ENCODE measurements at places on chromosomes 11 and 22. TPM values are rescaled to one million over a fixed set of nuclear protein-coding genes. Genes with fewer than 3 reads are reported as not detected.

- peaks cover 9% of the 10 kb centered on the region for H3K36me3 ChIP-seq
- DNase-seq: no peak
- no peaks in the 10 kb centered on the region for H3K27me3 ChIP-seq
Observed at GRCh38 chr11:104776501-104777170, 121.6 kb downstream of the CASP12 start.

Gene CBX7
- total RNA-seq: 11.1 TPM

DNA sequence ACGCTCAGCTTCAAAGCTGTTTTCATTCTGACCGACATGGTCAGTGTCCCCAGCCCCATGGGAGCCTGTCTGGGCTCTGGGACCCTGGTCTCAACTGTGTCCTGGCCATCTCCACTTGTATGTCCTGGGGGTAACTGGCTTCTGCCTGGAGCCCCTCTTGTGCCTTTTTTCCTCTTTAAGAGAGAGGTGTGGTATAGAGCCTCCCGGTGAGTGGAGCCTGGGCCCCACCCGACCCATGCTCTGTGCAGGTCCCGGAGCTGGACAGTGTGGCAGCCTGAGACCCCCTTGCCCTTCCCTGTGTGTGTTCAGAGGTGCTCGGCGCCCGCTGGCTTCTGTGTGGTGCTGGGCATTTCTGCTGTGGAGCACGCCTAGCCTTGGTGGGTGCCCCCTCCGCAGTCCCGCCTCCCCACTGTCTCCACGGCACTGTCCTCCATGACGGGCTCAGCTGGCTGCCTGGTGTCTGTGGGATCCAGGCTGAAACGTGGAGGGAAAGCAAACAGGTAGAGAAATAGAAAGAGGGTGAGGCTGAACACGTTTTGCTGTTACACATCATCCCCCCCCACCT is 74.9 kb downstream of the PARVB start:
- DNase-seq: no peak
- no peak overlapping the region for H3K27ac ChIP-seq
- H3K36me3 ChIP-seq: no peaks in the 10 kb centered on the region
- no peaks in the 10 kb centered on the region for H3K27me3 ChIP-seq
- no peak overlapping the region for H3K4me3 ChIP-seq

DNA sequence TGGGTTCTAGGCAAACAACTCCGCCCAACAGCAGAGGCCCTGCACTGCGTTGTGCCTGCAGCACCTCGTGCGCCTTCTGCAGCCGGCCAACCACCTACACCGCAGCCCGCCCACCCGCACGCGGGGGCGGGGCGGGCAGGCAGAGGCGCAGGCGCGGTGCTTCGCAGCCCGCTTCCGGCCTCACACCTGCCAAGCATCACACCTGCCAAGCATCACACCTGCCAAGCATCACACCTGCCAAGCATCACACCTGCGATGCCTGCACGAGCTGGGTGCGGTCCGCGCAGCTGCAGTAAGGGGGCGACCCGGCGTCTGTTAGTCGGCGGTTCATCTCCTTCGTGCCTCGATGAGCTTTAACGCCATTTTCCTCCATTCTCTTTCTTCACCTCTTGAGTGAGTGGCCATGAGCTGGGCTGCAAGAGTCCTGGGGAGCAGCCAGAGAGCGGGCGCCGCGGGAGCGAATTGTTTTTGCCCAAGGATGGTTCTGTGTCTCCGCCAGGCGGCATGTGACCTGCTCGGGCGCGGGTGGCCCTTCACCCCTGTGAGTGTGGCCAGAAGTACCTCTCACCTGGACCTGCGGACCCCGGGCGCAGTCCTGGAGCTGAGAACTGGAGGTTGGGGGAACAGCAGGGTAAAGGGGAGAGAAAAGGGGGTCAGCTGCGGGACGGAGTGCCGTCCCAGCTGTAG is at the start of gene LDHAL6A:
Gene LDHAL6A, plus strand, starts transcription at position 171 of the 687 bp plus-strand sequence. CDS start 825 bp downstream, outside the sequence.
- H3K27me3 ChIP-seq: no peaks in the 10 kb centered on the region
- H3K36me3 ChIP-seq: no peaks in the 10 kb centered on the region

DNA sequence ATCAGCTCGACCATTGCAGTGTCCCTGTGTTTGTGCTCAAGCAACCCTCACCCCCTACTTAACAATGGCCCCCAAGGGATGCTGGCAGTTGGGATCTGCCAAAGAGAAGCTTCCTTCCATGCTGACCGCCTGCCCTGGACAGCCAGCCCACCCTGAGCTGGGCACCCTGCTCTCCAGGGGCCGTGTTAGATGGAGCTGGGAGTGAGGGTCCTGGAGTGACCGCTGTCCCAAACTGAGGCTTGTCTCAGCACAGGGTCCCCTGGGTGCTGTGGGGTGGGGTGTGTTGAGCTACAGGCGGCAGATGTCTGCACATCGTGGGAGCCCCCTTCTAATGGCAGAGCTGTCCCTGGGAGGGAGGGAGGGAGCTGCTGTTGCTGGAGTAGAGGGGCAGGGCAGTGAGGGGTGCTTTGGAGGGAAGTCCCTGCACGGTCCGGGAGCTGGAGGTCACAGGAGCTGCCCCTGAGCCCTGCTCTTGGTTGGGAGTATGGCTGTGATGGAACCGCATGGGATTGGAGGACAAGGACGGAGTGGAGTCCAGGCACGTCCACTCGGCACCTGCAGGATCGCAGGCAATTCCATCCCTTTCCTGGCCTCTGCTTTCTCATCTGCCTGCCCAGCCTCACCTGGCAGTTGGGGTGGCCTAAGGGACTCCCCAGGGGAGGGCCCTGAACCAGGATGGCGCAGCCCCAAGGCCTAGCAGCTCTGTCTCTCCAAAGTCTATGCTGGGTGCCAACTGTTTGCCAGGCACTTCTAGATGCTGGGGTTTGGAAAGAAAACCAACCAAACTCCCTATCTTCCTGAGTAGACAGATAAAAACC is 126.3 kb downstream of the ARHGAP8 start:
- no peak overlapping the region for H3K27ac ChIP-seq
- DNase-seq: no peak
- H3K36me3 ChIP-seq: no peaks in the 10 kb centered on the region
- no peaks in the 10 kb centered on the region for H3K4me1 ChIP-seq
- H3K27me3 ChIP-seq: no peaks in the 10 kb centered on the region

Gene KRTAP5-11
- total RNA-seq: not detected

DNA sequence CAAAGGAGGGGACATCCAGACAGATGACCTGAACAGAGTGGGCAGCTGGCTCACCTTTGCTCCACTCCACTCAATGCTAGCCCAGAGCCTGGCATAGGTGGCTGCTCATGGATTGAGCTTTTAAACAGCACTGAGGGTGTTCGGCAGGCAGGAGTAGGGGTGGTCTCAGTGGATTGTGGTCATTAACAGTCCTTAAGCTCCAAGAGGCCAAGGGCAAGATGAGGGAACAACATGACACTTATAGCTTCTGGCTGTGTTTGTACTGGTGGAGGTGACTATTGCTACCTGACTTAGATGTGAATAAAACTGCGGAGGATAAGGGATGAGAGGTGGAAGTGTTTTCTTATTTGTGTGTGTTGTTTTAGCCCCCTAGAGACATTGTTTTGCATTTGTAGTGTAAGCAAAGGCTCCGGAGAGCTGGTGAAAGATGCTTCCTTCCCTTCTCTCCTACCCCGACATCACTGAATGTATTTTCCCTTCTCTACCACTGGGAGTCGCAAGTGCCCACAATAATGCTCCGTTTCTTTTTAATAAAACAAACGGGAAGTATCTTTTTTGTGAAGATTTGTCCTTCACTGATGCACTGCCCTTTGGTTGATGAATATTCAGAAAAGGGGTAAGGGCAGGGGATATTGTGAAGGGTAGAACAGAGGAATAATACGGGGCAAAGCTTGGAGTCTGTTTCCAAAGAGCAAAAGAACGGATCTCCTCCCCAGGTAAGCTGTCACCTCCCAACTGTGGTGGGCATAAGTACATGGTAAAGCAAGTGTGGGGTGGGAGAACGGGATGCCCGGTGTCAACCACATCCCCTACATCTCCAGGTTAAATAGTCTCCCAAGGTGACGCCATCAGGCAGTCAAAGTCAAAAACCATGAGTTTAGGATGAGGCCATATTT is 27.5 kb upstream of the MTNR1B start:
- DNase-seq: no peak
- H3K4me1 ChIP-seq: peaks cover 4% of the 10 kb centered on the region
- no peak overlapping the region for H3K4me3 ChIP-seq

Gene AQP11
- 0.17 TPM for total RNA-seq

DNA sequence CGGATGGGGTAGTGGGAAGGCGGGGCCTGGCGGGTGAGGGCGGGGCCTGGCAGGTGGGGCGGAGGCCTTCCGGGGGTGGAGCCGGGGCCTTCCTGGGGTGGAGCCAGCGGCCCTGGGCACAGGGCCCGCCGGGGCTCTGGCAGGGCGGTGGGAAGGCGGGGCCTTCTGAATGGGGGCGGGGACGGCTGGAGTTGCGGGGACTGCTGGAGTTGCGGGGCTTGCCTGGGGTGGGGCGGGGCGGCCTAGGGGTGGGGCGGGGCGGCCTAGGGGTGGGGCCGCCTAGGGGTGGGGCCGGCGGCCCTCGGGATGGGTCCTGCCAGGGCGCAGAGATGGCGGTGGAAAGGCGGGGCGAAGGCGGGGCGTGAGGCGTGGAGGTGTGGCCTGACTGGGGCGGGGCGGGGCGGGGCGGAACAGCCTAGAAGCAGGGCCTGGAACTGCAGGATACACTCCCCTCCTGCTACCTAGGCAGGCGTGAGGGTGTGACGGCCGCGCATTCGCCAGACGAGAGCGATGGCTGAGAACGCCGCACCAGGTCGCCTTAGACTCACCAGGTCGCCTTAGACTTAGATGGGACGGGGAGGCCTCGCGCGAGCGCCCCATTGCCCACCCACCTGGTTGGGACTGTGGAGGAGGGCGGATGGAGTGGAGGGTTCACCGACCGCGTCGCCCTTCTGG is 19.3 kb downstream of the RRP7A start:
- DNase-seq: peak; percentile 83

Gene RIN1
- total RNA-seq: 2.1 TPM

- DNase-seq: no peak
- H3K36me3 ChIP-seq: peaks cover 6% of the 10 kb centered on the region
- H3K4me3 ChIP-seq: no peak overlapping the region
- H3K4me1 ChIP-seq: peaks cover 16% of the 10 kb centered on the region
- no peaks in the 10 kb centered on the region for H3K27me3 ChIP-seq
- no peak overlapping the region for H3K27ac ChIP-seq
Observed at GRCh38 chr22:36467946-36468345, 13.5 kb downstream of the TXN2 start.

DNA sequence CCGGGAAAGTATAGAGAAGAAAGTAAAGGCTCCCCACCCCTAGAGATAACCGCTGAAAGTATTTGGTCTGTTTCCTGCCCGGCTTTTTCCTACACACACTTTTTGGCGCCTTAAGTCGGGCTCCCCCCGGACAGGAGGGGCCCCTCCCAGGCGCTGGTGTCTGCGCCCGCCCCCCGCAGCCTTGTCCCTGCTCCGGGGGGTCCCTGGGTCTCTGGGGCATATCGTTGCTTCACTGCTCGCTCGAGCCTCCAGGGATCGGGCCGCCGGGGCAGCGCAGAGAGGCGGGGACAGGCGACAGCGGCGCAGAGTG is 928 bp upstream of the CRACR2B start:
- peak overlapping the region; percentile 61 for H3K4me3 ChIP-seq
- no peak overlapping the region for H3K27ac ChIP-seq
- no peak for DNase-seq
- peaks cover 10% of the 10 kb centered on the region for H3K4me1 ChIP-seq
- H3K27me3 ChIP-seq: peaks cover 17% of the 10 kb centered on the region

- H3K27me3 ChIP-seq: no peaks in the 10 kb centered on the region
- no peak overlapping the region for H3K4me3 ChIP-seq
- no peaks in the 10 kb centered on the region for H3K36me3 ChIP-seq
- H3K4me1 ChIP-seq: no peaks in the 10 kb centered on the region
- peak; percentile 73 for DNase-seq
Observed at GRCh38 chr11:70176940-70177689, 26.0 kb upstream of the FADD start.

GRCh38 chr11:41950470-41951143 is 491.2 kb upstream of the LRRC4C start:
- H3K27ac ChIP-seq: no peak overlapping the region
- H3K4me3 ChIP-seq: no peak overlapping the region
- H3K36me3 ChIP-seq: peaks cover 14% of the 10 kb centered on the region
- H3K27me3 ChIP-seq: no peaks in the 10 kb centered on the region
- no peaks in the 10 kb centered on the region for H3K4me1 ChIP-seq

DNA sequence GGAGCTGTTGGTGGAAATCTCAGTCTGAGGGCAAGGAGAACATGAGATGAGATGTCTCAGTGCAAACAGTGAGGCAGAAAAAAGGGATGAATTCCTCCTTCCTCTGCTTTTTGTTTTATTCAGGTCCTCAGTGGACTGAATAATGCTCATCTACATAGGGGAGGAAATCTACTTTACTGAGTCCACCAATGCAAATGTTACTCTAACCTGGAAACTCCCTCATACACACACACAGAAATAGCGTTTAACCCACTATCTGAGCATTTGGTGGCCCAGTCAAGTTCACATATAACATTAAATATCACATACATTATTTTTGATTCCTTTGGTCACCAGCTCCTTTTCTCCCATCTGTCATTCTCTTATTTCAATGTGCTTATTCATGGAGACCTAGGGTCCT is 418.8 kb downstream of the TMEM135 start:
- H3K36me3 ChIP-seq: no peaks in the 10 kb centered on the region
- H3K4me3 ChIP-seq: no peak overlapping the region
- no peaks in the 10 kb centered on the region for H3K4me1 ChIP-seq
- no peak for DNase-seq
- H3K27me3 ChIP-seq: no peaks in the 10 kb centered on the region
- H3K27ac ChIP-seq: no peak overlapping the region

Gene SLC22A24
- total RNA-seq: not detected

DNA sequence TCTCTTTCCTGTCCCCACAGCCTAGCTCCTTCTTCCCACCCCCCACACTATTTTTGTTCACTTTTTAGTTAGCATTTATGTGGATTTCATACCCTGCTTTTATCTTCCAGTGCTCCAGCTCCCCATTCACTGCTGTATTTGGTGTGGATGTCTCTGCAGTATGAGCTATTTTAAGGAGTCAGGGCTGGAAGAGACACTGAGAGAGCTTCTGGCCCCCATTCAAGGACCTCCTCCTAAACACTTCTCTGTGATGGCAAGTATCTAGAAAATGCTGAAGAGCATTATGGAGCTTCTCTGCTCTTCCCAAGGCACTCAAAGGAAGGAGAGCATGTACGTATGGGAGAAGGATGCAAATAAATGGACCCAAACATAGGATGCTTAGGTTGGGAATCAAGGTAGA is 79.5 kb downstream of the RAB30 start:
- no peak overlapping the region for H3K27ac ChIP-seq
- H3K4me1 ChIP-seq: peaks cover 30% of the 10 kb centered on the region
- no peak overlapping the region for H3K4me3 ChIP-seq
- H3K36me3 ChIP-seq: peaks cover 7% of the 10 kb centered on the region
- no peaks in the 10 kb centered on the region for H3K27me3 ChIP-seq

DNA sequence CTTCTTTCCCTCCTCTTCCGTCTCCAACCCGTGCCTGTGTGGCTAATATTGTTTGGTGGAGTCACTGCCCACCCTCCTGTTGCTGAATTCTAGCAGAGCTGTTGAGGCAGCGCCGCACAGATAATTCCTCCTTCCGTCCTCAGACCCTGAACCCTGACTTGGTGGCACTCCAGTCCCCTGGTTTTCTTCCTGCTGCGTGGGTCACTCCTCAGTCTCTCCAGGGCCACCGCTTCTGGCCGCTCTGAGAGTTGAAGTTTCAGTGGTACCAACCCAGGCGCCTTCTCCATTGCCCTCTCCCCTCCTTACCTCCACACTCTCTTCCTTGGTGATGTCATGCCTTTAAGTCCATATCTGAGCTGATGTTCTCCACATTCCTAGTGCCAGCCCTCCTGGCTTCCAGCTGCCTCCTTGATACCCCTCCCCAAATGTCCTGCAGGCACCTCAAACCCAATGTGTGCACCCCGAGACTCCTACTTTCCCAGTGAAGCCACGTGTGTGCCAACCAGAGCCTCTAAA is 54.5 kb upstream of the RASD2 start:
- H3K4me1 ChIP-seq: no peaks in the 10 kb centered on the region
- H3K27ac ChIP-seq: no peak overlapping the region
- no peaks in the 10 kb centered on the region for H3K36me3 ChIP-seq
- H3K4me3 ChIP-seq: no peak overlapping the region

Measured in natural killer cell treated with Interleukin-12 subunit alpha and Interleukin-12 subunit beta and Interleukin-15 and Interleukin-18, amount 100 ng/mL, for 72 hours (primary cell).